CD4-positive, alpha-beta T cell treated with Interleukin-21 for 1 hour (primary cell): ENCODE measurements at places on chromosomes 1 and 21.

DNA sequence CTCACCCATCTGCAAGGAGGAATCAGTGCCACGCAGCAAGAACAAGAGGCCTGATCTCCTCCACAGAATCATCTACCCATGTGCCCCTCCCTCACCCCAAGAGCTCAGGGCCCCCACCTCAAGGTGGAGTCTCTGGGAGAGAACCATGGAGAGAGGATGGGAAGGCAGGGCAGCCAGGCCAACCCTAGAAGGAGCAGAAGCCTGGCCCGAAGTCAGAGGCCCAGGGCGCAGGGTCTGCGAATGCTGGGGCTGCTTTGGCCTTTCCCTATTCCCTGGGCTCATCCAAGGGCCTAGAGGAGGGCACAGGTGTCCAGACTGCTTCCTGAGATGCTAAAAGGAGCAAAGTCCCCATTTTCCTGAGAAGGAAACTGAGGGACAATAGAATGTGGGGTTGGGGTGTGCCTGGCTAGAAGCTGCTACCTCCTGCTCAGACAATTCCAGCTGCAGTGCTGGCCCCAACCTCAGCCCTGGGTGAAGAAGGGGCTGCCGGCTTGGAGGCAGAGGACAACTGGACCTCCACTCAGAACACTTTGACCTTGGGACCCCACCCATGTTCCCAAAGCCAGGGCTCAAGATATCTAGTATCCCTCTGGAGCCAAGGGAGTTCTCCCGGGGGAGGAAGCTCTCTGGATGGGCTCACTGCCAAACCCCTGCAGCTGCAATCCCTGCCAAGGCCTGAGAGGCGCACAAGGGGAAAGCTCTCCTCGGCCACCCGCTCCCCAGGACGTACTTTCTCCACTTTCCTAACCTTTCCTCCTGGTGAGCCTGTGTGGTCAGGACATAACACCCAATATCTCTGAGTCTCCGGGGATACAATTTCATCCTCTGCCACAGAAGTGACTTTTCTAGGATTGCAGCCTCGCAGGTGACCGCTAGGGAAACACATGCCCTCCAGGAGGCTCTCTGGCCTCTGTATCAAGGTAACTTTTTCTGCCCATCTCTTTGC, 16.6 kb upstream of the LEMD1 start:
- no peak for DNase-seq

- no peak for DNase-seq
Measured at GRCh38 chr1:209612646-209613399, 29.3 kb downstream of the CAMK1G start.

GRCh38 chr1:25462732-25463131, 32.0 kb downstream of the MACO1 start:
- DNase-seq: no peak

GRCh38 chr1:93690341-93690740, 8.7 kb upstream of the BCAR3 start:
- DNase-seq: no peak

- no peak for DNase-seq
Measured at GRCh38 chr1:59316497-59317128, 19.7 kb downstream of the FGGY start.

- no peak for DNase-seq
Measured at GRCh38 chr1:44151808-44152207, 10.4 kb upstream of the KLF18 start.

DNA sequence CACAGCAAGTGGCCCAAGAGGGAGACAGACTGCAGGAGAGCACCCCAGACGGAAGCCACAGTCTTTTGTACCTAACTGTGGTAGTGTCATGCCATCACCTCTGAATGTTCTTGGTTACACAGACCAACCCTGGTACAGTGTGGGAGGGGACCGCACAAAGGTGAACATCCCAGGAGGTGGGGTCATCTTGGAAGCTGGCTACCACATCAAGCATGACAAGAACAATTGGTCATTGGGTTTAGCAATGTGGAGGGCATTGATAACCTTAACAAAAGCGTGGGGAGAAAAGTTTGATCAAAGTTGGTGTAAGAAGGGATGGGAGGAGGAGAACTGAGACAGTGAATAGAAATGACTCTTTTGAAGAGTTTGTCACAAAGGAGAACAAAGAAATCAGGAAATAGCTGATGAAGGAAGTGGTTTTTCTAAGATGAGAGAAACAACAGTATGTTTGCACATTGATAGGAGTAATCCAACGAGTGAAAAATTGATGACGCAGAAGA, 87.1 kb upstream of the CACNA1E start:
- peak; percentile 56 for DNase-seq

GRCh38 chr1:36579039-36579438, 96.3 kb upstream of the CSF3R start:
- DNase-seq: no peak

- no peak for DNase-seq
Measured at GRCh38 chr1:46405724-46406123, 11.6 kb downstream of the FAAH start.

DNA sequence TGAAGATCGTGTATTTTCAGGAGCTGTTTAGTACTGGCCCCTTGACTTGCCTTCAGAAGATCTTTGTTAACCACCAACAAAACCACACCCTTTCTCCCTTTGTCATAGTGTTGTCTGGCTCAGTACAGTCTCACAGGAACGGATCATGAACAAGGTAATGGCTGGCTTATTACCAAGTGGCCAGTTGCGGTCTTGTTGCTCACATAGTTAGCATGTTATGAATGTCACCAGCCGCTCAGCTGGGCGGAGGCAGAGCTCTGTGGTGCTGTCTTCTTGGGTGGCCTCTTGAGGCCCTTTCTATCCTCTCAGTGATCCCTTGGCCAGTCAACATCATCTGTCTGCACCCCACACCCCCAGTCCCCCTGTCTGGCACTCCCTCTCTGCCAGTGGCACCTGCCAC, 21.4 kb downstream of the CNIH3 start:
- DNase-seq: no peak

DNA sequence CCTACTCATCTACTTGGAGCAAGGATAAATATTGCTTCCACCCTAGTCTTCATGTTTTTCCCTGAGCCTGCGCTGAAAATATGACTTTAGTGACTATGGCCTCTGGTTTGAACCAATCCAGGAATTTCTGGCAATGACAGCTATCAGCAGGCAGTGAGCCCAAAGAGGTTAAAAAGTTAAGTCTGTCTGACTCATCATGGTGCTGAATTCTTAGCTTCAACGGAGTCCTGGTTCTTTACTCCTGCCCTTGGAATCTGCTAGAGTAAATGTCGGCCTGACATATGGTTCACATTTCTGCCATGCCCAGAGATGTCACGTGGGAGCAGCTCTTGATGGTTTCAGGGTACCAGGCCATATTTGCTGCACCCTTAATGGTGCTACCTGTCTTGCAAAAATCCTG, 351.6 kb upstream of the PLXNA2 start:
- no peak for DNase-seq

- DNase-seq: no peak
Measured at GRCh38 chr1:67713057-67713846, 28.3 kb downstream of the GADD45A start.

- DNase-seq: no peak
Measured at GRCh38 chr1:88378560-88378959, 305.5 kb upstream of the PKN2 start.

GRCh38 chr1:238954865-238955264, 431.5 kb upstream of the CHRM3 start:
- no peak for DNase-seq

GRCh38 chr1:71116729-71117128, 35.9 kb upstream of the ZRANB2 start:
- no peak for DNase-seq

DNA sequence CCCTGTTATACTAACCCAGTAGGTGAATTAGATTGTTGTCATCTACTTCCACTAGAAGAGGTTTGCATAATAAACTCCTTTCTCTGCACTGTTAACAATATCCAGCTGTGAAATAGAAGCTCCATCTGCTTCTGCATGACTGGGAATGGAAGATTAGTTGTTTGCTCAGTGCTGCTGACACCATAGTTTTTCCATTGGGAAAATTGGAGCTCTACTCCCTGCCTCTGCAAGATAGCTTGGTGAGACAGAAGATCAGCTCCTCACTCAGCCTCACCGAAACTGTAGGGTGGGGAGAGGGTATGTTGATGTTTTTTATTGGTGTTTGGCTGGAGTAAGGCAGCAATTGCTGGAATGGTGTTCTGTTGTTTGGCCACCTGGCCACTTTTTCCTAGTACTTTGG, 331.6 kb upstream of the ADAMTS5 start:
- no peak for DNase-seq

DNA sequence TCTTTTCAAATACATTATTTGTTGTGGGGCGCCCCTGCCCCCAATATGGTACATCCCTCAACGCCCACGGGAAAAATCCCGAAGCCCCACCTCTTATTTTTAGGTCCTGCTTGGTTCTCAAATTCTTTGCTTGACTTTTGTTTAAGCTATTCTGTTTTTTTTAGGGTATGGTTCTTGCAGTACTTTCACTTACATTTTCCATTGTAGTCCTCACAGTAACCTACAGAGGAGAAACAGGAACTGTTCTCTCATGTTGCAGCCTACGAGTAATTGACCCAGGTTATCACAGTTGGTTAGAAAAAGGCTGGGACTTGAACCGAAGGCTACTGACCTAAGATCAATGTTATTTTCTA, 697 bp upstream of the C21orf91 start:
- DNase-seq: no peak
